ENCODE measurements at places on chromosomes 5 and 9.

GRCh38 chr9:90641884-90642487, 638 bp downstream of the DIRAS2 start:
- no peak for DNase-seq

DNA sequence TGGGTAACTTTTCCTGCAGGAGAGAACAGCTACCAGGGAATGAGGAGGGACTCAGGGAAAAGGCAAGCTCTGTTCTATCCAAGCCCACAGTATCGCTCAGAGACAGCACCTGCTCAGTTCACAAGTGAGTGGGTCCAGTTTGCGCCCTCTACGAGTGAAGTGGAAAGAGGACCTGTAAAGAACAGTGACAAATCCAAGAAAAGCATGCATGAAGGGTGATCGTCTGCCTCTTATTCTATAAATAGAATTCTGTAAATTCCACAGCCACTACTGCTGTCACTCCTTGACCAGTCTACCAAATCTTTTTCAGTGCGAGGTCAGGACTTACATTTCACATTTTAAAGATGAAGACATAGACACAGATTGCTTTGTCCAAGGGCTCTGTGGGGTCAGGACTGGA, 117.5 kb downstream of the ENTREP1 start:
- DNase-seq, result no peak

DNA sequence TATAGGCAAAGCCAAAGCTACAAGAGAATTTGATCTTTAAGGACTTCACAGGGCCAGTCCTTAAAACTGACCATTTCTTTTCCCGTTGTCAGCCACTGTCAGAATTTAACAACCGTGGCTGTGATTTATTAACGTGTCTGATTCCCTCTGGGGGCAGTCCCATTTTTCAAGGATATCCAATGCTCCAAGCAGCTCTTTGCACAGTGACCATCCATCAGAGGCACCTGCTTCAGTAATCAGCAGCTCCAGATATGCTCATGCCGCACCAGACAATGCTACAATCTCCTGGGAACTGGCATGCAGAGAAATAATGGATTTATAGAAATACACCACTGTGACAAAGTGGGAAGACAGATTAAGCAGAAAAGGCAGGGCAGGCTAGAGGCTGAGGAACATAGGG, 163.3 kb upstream of the PPP1R2B start:
- DNase-seq, result no peak

GRCh38 chr5:9861666-9862256, 231.6 kb upstream of the TAS2R1 start:
- DNase-seq, result no peak

DNA sequence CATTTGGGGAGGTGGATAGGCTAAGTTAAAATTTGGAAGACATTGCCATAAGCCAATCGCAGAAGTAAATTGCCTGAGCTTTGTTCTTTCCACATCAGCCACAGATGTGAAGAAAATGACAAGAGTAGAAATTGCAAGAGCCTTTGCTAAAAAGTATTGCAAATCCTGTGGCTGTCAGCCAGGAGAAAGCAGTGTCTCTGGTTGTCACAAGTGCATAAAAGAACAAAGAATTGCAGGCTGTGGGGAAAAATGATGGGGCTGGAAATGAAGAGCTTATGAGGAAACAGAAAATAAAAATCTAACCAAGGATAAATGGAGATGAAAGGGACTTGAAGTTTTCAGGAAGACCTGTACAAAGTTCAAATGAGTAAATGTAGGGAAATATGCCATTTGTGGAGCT, 344.8 kb downstream of the CSNK1G3 start:
- DNase-seq, result no peak

GRCh38 chr5:18495157-18495556, 860.9 kb downstream of the TAF11L14 start:
- DNase-seq, result no peak

GRCh38 chr5:675111-675870, 17.9 kb downstream of the TPPP start:
- no peak for DNase-seq

DNA sequence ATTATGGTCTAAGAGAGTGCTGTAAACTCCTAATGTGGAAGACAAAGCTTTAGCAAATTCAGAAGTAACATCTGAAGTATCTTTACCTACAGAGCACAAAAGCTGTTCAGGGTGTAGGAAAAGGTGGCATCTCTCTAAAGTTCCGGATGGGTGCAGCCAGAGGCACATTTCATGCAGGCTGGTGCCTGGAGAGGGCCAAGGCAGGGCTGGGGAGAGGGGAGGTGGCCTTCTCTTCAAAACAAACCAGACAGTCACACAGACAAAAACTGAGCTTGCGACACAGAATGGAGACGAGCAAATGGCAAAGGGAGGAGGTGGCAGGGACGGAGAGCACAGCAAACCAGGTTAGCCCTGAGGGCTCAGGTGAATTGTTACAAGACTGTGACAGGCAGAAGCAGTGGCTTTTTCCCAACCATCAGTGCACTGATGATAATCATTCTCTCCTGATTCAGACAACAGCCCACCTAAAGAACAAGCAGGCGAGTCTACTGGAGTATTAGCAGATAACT, 121.5 kb upstream of the PCA3 start:
- no peak for DNase-seq

DNA sequence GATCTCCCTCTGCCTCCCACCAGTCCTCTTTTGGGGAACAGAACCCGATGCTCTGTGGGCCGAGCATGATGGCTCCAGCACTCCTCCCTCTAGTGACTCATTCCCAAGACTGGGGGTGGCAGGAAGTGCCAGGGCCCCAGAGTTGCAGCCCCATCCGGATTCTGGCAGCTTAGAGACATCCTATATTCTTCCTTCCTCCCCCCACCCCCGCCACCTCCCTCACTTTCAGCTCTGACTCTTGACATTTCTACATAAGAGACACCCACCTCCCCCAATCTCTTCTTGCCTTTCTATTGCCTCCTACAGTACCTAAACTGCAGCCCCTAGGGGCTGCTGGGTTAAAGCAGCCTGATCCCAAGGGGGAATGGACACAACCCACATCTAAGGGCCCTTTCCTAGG, 47.1 kb upstream of the MATR3 start:
- no peak for DNase-seq

DNA sequence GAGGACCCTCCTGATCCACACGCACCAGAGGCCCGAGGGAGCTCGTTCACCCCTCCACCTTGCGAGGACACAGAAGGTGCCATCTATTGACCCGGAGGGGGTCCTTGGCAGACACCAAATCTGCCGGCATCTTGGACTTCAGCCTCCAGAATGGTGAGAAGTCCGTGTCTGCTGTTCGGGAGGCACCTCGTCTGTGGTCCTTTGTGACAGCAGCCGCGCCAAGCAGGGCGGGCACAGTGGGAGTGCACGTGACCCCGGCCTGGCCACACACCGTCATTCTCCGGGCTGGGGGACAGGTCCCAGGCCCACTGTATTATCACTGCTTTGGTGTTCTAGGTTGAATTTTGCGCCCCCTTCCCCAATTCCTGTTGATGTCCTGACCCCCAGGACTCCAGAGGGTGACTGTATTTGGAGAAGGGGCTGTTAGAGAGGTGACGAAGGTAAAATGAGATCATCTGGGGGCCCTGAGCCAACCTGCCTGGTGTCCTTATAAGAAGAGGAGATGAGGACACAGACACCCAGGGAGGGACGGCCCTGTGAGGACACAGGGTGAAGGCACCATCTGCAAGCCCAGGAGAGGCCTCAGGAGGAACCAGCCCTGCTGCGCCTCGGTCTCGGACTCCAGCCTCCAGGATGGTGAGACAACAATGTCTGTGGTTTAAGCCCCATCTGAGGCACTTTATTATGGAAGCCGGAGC, 15.7 kb downstream of the LPCAT1 start:
- no peak for DNase-seq

GRCh38 chr9:93132946-93133680, 938 bp downstream of the NINJ1 start:
- DNase-seq, result peak; percentile 46

DNA sequence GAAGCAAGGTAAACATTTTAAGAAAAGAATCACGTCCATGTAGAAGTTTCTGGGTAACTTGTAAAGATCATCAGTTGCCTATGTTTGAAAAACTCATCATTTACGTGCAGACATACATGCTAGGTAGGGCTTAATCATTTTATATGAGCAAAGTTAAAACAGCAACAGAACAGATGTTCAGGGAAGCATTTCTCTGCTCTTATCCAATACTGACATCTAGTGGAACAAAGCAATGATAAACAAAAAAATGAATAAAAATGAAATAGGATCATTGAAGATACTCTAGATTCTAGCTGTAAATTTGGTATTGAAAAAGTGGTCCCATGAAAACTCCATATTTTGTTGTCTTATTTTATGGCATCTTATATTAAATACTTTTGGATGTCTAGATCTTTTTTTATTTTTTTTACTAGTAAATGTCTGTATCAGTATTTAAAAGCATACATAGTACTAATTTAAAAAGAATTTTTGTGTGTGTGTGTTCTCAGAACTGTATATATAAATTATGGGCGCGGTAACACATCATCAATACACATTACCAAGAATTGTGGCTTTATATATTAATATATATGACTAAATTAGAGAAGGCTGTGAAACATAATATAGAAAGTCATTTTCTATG, 1050.2 kb downstream of the CDH12 start:
- DNase-seq, result peak; percentile 18

GRCh38 chr5:135031813-135032694, 2.0 kb downstream of the PITX1 start:
- no peak for DNase-seq

Data from dermis microvascular lymphatic vessel endothelial cell (primary cell).